ENCODE measurements at places on chromosomes 4 and X. TPM values are rescaled to one million over a fixed set of nuclear protein-coding genes. Genes with fewer than 3 reads are reported as not detected.

GRCh38 chrX:10235851-10236250 is 79.1 kb downstream of the CLCN4 start:
- no peak for DNase-seq

The SATL1 gene
- 0.09 TPM for total RNA-seq

The SLC16A2 gene
- total RNA-seq: 0.70 TPM

The TLR3 gene
- total RNA-seq: 30.4 TPM

DNA sequence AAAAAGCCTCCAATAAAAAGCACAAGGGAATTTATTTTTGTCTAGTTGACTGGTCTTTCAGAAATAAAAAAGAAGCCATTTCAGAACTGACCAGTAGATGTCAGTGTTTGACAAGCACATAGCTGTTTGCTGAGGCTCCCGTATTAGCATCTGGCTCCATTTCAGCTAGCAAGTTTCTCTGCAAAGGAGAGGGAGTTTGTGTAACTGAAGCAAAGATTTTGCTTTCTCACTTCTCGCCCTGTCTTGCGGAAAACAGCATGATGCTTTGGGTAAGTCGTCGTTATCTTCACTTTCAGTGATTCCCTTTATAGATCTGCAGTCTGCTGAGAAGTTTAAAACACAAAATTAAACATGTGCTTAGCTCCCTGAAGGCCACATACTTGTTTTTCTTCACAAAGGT is 85.5 kb downstream of the CT47B1 start:
- DNase-seq: no peak

DNA sequence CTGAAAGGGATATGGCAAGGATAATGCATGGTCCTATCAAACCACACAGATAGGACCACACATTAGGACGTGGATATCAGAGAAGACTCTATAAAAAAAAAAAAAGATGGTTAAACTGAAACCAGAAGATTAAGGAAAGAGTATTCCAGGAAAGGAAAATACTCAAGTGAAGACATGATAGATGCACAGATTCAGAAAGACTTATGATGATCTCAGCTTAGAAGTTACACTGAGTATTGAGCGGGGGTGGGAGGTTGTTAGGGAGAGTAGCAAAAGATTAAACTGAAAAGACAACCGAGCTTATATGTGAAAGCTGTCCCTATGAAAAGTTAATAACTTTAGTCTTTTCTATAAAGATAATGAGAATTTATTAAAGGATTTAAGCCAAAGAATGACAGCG is 211.0 kb upstream of the EMCN start:
- DNase-seq: no peak

DNA sequence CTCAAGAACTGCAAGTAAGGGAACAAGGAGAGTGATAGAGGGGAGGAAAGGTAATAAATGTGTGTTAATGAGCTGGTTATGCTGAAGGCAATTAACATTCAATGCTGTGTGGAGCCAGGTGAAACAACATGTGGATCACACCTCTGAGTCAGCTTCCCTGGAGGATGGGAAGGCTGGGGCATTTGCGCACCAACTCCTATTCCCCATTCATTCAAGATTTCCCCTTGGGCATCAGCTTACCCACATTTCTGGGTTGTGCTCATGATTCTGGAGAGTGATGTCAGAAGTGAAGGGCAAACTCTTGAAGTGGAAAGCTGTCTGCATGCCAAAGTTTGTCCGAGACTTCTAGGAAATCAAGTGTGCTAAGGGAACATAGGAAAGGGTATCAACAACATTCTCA is 461.4 kb downstream of the MID1IP1 start:
- no peak for DNase-seq

The NLGN4X gene
- total RNA-seq: 1.7 TPM

The SOWAHD gene
- 3.5 TPM for total RNA-seq

- DNase-seq: no peak
Measured at GRCh38 chr4:79083406-79084010, 144.3 kb upstream of the PAQR3 start.

The ITIH6 gene
- total RNA-seq: not detected

DNA sequence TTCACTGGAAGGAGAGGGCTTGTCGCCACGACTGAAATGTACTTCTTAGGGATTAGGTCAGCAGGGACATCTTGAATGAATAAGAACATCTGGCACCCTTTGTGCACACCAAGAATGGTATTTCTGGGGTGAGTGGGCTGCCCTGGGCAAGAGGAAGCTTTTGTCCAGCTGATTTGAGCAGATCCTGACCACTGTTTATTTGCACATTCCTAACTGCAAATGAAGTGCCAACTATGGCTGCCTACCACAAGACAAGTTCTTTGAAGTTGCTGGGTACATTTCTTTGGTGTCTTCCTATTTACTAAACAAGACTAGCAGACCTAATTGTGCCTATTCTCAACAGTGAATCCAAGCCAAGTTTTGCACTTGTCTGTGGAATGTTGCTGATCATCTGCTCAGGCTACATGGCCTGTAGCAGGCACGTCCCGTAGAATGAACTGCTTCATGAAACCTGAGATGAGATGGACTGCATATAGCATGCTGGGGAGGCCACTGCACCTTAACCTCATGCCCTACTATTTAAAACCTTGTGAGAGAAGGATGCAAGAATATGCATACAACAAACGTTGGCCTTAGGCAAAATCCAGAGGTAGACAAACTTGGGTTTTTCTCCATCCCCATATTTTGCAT is 45.0 kb downstream of the PIR start:
- DNase-seq: no peak

GRCh38 chr4:183390374-183390773 is 54.1 kb upstream of the CDKN2AIP start:
- DNase-seq: no peak

GRCh38 chrX:50459615-50460014 is 11.0 kb downstream of the DGKK start:
- DNase-seq: no peak

The NWD2 gene
- total RNA-seq: 0.34 TPM

GRCh38 chr4:59920416-59920815 is 1279.7 kb upstream of the ADGRL3 start:
- no peak for DNase-seq

DNA sequence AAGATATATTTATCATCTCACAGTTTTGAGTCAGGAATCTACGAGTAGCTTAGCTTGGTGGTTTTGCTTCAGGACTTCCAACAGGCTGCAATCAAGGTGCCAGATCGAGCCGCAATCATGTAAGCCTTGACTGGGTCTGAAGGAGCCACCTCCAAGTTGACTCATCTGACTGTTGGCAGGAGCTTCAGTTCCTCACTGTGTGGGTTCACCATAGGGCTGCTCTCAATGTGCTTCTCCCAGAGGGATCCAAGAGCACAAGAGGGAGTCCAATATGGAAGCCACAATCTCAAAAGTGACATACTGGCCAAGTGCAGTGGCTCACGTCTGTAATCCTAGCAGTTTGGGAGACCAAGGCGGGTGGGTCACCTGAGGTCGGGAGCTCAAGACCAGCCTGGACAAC is 26.5 kb downstream of the DCHS2 start:
- no peak for DNase-seq

DNA sequence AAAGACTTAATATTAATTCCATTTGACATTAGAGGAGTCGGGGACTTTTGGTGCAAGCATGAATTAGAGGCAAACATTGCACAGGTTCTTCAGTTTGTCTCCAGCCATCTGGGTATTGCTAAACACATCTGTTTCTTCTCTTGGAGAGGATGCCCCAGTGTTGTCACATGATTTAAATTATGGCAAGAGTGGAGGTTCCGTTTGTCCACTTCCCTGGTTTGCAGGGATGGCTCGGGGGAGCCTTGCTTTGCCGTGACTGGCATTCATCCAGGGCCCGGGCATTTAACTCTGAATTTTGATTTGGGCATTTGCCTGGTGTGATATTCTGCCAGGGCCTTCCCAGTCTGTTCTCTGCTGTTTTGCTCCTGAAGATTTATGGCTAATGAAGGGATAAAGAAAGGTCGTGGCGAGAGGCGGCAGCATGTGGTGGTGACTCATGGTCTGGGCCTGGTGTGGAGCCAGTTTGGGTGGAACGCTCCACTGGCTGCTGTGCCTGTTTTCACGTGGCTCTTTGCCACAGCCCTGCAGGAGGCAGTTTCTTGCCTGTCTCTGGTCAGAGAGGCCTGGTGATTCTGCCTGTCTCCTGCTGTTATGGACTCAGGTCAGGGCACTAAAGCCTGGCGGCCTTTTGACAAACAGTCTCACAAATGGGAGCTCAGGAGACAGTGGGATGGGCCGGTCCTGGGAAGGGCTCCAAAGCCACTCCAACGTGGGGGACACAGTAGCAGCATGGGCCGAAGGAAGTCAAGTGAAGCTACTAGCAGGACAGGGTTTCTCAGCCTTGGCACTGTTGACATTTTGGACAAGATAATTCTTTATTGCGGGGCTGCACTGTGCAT is 99.4 kb upstream of the PGRMC2 start:
- DNase-seq: peak; percentile 59

DNA sequence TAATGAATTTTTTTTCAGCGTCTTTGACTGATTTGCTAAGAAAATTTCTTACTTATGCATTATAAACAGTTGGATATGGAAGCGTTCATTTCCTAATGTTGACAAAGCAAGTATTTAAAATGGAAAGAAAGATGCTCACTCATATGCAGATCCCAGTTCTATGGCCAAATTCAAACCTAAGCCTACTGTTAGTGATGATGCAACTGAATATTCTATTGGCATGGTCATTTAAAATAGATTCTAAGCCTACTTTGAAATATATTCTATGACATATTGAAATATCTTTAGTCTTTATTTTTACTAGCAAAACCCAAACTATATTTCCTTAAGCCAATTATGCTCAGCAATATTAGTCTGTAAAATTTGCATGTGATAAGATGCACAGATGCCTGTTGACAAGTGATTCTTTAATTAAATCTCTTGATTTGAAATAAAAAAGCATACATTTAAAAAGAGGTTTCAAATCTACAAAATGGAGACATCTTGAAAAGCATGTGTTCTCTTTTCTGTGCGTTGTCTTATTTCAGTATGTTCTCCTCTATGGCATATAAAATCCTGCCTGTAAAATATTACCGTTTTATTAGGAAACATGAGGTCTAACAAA is 96.6 kb upstream of the NAP1L5 start:
- no peak for DNase-seq

The ZNF711 gene
- 1.3 TPM for total RNA-seq

- no peak for DNase-seq
Measured at GRCh38 chr4:36321176-36321575, 39.8 kb downstream of the DTHD1 start.

- DNase-seq: no peak
Measured at GRCh38 chr4:90001023-90001422, 106.4 kb downstream of the MMRN1 start.

The PAGE5 gene
- total RNA-seq: not detected

The XK gene
- total RNA-seq: 26.7 TPM

The MAGEB2 gene
- total RNA-seq: not detected

- no peak for DNase-seq
Measured at GRCh38 chr4:44927399-44928380, 201.3 kb upstream of the GNPDA2 start.

The RAB33A gene
- total RNA-seq: not detected

- DNase-seq: no peak
Measured at GRCh38 chrX:1443496-1444075, 9.1 kb downstream of the ASMTL start.

- DNase-seq: no peak
Measured at GRCh38 chr4:114062499-114062898, 83.1 kb upstream of the ARSJ start.

GRCh38 chr4:105472871-105473323 is 965 bp downstream of the PPA2 start:
- no peak for DNase-seq

DNA sequence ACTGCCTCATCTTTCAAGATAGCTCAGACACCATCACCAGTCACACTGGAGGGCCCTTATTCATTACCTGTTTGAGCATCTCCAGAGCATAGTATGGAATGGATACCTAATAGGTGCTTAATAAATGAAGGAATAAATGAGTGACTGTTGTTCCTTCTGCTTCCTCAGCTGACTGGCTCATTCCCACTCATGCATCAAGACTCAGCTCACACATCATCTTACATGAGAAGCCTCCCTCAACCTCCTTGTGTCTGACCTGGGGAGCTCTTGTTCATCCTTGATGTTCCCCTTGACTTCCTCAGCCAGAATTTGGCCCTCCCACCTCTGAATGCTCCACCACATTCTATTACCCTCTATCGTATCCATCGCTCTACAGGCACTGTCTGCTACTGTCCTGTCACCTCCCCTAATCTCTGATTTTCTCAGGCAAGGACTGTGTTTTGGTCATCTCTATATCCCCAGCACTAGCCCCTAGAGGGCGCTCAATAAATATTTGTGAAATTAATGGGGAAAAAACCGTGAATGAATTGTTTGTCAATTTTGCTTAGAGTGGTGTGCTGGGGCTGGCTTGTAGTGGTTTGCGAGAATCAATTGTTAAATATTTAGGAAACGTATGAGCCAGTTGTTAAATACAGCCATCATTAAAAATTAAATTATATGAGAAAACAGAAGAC is 88.3 kb downstream of the NHSL2 start:
- no peak for DNase-seq

DNA sequence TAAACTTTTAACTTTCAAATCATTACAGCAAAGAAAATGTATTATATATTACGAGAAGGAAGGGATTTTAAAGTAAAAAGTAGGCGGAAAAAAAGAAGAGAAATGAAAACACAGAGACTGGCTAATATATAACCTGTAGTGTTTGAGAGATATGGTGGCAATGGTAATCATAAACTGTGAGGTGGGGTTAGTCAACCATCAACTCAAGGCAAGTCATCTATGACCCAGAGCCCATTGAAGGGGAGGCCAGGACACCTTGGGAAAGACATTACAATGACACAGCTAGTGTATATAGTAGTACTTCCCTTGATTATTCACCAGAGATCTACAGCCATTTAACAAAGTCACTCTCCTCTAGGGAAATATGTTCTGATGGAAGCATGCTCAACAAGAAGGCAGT is 423.9 kb upstream of the PITX2 start:
- DNase-seq: no peak

The DMRTC1B gene
- total RNA-seq: not detected

DNA sequence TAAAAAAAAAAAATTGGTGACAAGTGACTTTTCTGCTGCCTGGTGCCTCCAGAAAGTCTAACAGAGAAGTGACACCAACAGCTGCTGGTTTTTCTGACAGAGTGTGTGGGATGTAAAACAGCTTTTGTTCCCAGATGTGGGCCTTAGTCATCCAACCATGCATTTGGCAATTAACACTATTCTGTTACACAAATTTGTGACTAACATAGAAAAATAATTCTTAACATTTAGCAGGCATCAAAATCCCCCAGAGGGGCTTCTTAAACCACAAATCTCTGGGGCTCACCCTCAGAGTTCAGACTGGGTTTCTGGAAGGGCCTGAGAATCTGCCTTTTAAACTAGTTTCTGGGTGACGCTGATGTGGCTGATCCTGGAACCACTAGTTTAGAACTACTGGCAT is 100.5 kb upstream of the PCDH7 start:
- no peak for DNase-seq

DNA sequence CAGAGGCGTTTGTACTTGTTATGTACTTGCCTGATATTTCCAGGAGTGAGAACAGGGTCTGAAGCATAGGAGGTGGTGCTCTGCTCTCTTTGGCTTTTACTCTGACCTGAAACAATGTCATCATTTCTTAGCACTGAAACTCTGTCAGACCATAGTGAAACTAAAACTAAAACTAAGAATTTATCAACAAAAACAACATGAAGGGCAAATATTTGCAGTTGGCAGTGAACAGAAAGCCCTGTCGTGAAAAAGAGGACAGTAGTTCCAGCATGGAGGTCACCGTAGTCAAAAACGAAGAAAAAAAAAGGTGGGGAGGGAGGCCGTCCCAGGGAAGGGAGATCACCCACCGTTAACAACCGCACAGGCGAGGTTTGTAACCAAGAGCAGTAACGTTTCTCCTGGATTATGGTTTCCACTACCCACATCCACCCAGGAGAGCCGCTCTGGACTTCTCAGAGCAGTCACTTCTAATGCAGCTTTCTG is 97.5 kb downstream of the ANK2 start:
- DNase-seq: no peak

The XAGE2 gene
- not detected for total RNA-seq

- DNase-seq: no peak
Measured at GRCh38 chrX:47618923-47619485, 653 bp downstream of the SYN1 start.
